ENCODE measurements at places on chromosomes 7 and 10.

DNA sequence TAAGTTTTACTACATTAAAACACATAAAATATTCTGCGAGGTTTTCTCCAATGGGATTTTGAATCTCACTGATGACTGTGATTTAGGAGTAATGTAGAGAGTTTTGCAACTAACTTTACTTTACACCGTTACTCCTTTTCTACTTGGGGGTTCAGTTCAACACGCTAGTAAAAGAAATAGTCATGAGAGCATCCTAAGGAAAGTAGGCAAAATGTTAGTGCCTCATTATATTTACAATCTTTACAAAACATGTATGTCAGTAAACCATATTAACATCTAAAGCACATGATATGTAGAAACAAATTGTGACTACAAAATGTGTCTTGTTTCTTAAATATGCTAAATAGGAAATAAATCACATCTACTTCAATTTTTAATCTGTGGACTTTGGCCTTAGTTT, 6.0 kb downstream of the MEOX2 start:
- no peak for DNase-seq

DNA sequence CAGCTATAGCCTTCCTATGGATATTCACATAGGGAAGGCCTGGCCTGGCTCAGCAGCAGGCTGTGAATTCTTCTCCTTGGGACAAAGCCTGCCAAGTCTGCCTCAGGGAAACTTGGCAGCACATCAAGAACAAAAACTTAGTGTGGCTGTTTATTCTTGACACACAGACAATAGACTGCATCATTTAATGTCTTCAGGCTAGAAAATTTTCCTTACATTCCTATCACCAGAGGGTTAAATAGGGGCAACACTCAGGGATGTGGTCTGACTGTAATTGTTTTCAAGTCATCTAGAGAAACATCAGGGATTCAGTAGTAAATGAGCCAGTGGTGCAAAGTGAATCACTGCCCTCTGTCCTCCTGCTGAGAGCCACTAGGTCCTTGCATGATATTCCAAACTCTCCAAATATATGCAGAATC, 137.3 kb downstream of the SEMA3C start:
- DNase-seq: no peak

DNA sequence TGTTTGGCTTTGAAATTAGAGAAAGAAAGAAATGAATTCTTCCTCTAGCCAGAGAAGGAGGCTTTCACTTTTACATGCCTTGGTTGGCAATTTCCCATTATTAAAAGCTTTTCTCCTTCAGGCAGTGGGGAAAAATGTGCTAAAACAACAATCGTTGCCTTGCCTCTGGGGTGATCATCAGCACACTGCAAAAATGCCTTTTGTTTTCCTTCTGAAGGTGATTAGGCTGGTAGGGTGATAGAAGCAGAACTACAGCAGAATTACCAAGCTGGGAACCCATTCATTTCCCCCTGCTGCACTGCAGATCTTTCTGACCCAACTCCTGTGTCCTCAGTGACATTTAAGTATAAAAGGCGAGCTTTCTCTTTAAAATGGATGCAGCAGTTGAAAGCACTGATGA, 22.2 kb downstream of the ANK3 start:
- no peak for DNase-seq

DNA sequence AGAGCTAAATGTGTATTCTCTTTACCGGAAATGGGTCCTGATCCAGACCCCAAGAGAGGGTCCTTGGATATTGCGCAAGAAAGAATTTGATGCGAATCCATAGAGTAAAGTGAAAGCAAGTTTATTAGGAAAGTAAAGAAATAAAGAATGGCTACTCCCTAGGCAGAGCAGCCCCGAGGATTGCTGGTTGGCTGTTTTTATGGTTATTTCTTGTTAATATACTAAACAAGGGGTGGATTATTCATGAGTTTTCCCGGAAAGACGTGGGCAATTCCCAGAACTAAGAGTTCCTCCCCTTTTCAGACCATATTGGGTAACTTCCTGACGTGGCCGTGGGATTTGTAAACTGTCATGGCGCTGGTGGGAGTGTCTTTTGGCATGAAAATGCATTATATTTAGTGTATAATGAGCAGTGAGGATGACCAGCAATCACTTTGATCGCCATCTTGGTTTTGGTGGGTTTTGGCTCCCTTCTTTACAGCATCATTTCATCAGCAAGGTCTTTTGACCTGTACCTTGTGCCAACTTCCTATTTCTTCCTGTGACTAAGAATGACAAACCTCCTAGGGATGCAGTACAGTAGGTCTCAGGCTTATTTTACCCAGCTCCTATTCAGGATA, 60.4 kb downstream of the ARL4A start:
- no peak for DNase-seq

- no peak for DNase-seq
These were observed 3.9 kb upstream of the ATP6V0E2 start for GRCh38 chr7:149869867-149870266.

- DNase-seq: no peak
These were observed 83.0 kb downstream of the COL13A1 start for GRCh38 chr10:69884686-69885085.

GRCh38 chr7:136131304-136131630, 154.1 kb upstream of the MTPN start:
- no peak for DNase-seq

- no peak for DNase-seq
These were observed 42.7 kb downstream of the FRMPD2 start for GRCh38 chr10:48231699-48232315.
